NCI-H1436 treated with DMSO at 0.1 percent for 48 hours (cell line): ENCODE measurements at places on chromosomes 11 and 22.

DNA sequence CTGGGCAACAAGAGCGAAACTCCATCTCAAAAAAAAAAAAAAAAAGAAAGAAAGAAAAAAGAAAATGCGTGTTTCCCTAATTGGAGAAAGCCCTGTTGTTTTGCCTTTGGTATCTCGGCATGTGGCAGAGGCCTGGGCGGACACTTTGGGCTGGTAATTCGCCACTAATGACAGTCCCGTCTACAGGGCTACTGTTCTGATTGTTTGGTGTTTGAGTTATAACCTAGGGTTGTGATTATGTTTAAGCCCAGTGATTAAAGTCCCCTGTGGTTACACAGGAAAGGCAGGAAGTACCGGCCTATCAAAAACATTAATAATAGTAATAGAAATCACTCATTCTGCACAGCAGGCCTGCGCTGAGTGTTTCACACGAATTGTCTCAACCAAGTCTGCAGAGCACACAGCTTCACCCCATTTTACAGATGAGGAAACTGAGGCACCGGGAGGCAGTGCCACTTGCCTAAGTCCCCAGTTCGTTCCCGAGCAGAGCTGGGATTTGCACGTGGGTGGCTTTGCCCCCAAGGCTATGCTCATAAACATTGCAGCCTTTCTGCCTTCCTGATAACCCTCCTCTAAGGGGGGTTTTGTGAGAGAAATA is 39.1 kb upstream of the GRAMD4 start:
- no peak for DNase-seq

DNA sequence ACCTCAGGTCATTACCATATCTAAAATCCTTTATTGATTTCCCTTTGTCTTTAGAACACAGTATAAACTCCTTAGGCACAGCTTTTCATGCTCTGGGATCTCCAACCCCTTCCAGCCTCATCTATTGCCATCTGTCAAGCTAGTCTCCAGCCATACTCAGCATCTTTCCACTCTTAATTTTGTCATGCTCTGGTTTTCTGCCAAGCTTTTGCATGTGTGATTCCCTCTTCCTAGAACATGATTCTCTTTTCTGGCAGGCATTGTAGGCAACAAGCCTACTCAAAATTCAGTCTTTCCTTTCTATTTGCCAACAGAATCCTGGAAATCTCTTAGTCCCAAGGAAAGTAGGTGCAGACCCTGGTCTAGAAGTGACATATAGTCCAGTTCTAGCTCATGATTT is 35.5 kb upstream of the SLC6A5 start:
- no peak for DNase-seq

DNA sequence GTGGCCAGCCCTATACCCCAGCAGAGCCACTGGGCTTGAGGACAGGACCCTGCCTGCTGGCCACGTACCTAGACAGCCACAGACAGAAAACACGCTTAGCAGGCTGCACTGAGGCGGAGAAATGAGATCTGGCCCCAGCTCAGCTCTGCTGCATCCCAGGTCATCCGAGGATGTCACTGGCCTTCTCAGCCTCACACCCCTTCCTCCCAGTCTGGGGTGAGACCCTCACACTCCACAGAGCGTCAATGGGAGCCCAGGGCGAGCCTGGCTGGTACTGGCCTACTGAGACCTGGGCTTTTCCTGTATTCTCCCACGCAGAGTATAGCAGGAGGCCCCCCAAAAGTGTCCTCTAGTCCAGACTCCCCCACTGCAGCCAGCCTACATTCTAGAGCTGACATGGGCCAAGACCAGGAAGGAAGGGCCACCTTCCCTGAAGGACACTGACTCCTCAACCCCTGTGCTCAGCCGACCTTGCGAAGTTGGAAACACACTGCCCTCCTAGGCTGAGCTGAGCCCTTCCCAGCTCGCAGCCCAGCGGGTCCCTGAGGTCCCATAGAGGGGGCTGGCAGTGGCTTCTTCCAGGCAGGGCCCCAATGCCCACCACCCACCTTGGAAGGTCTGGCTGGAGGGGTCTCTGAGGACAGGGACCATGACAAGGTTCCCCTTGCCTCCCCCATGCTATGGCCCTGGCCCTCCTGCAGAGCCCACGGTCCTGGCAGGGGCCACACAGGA is 65.9 kb upstream of the LINC01488 start:
- DNase-seq = no peak

GRCh38 chr11:128553662-128554362 is 33.5 kb downstream of the ETS1 start:
- no peak for DNase-seq

DNA sequence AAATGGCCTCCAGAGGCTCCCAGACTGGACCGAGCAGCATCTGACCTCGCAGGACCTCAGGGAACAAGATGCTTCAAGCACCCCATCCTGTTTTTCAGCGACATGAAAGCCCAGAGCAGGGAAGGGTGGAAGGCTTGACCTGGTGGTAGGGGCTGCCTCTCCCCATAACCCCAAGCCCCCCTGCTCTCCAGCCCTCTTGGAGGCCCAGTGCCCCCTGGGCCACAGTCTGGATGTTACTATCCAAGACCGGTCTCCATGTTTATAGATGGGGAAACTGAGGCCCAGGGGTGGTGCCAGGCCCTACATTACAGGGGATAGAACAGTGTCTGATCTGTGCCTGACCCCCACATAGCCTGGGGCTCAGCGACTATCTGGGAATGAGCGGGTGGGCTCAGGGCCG is 7.0 kb downstream of the FGF3 start:
- DNase-seq = no peak
